ENCODE measurements at places on chromosomes 5 and 9.

GRCh38 chr5:77015938-77016569, 14.2 kb upstream of the AGGF1 start:
- no peak for DNase-seq

DNA sequence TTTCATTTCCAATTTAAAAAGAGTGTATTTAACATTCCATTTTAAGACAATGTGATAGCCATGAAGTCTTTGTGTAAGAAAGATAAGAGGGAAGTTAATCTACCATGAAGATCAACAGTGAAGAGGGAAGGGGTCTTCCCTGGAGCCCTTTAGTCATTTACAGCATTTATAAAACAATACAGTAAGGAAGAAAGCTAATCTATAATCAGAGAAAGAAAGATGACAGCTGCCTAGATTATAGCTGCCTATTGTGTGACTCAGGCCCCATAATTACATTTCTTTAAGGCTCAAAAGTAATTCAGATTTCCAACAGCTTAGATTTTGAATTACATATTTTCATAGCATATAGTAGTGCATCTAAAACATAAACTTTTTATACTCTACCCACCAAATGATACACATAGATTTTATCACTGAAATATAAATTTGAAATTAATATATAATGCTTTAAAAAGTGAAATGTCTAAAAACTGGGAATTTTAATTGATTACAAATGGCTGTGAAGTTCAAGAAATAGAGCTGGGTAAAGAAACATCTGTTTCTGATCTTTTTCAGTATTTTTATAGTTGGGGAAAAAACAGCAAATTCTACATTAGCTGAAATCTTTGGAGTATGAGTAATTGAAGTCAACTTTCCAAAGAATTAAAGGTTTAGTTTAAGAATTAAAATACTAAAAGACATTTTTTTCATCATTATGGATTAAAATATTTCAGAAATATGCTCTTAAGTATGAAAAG, 89.6 kb downstream of the RIC1 start:
- no peak for DNase-seq

DNA sequence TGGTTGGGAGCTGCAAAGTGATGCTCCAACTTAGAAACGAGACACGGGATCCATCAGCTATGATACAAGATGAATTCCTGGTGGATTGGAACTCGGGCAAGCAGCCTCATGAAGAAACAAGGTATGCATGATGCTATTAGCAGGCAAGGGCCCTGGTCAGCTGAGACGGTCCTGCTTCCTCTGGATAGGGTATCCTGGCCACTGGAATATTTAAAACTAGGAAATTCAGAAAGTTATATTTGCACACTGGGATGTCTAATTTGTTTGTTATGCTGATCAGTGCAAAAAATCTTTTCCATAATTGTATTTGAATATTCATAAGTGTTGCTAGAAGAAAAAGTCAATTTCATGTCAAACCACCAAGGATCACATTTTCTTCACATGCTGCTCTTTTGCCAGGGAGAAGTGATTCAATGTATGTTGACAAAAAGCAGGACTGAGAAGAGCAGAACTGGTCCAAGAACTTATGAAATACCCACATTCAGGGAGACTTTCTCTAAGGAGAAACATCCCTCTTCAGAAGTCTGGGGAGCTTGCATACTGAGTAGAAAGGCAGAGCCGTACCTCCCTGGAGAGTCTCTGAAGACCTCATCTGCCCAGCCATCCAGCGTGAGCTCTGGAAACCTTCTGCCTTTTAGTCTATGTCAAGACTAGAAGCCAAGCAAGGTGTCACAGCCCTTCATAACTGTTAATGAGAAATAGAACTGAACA, 6.7 kb upstream of the NXNL2 start:
- DNase-seq = no peak

DNA sequence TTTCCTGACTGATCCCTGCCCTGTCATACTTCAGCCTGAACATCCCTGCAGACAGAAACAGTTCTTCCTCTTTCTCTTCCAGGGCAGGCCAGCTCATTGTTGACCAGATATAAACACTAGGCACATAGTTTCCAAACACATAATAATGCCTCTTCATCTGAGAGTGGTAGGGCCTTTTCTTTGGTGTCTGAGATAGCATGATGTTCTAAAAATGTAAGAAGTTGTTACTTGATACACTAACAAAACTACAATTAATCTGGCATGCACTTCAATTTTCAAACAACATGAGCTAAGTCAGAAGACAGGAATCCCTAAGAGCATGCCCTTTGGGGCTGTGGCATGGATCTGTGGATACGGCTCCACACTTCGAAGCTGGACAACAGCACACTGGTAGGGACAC, 246.6 kb downstream of the SPOCK1 start:
- no peak for DNase-seq

DNA sequence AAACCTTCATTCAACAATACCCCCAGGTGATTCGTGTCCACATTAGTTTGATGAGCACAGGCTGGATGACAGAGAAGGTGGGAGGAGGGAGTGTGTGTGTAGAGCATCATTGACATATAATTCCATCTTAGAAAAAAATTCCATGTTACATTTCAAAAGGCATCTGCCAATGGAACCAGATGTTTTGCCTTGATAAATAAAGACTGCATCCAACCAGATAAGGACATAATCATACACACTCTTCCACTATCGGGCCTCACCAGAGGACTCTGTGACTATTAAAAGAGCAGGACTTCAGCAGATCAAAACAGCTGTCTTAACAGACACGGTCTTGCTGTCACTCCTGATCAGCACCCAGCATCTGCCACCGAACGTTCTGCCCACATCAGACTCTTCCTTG, 96.4 kb upstream of the SPIN1 start:
- DNase-seq = no peak

GRCh38 chr5:15020736-15021135, 149.2 kb upstream of the ANKH start:
- no peak for DNase-seq

GRCh38 chr9:100601216-100601615, 23.3 kb downstream of the CAVIN4 start:
- no peak for DNase-seq

DNA sequence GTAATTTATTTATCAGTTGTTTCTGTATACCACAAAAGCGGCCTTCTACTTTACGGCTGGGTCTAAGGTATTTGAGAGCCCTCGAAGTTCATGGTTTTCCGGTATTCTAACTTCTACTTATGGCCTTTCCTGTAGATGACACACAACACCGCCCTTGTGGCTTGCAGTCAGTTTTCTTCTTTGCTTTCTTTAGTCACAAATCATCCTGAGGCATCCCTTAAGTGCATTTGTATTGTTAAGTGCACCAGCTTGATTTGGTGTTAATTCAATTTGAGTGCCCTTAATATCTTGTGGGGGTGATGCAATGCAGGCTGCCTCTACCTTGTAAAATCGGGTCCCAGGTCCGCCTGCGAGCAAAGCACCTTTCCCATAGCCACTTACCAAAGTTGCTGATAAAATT, 511.9 kb downstream of the CCDC171 start:
- DNase-seq = no peak

GRCh38 chr9:105194234-105194633, 50.2 kb upstream of the SLC44A1 start:
- DNase-seq = no peak

DNA sequence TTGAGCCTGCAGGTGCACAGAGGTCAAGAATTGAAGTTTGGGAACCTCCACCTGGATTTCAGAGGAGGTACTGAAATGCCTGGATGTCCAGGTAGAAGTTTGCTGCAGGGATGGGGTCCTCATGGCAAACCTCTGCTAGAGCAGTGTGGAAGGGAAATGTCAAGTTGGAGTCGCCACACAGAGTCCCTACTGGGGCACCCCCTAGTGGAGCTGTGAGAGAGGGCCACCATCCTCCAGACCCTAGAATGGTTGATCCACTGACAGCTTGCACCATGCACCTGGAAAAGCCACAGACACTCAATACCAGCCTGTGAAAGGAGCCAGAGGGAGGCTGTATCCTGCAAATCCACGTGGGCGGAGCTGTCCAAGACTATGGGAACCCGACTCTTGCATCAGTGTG, 78.0 kb downstream of the GABRA1 start:
- no peak for DNase-seq

- DNase-seq = no peak
These were observed 5.2 kb downstream of the FAT2 start for GRCh38 chr5:151585970-151586369.

DNA sequence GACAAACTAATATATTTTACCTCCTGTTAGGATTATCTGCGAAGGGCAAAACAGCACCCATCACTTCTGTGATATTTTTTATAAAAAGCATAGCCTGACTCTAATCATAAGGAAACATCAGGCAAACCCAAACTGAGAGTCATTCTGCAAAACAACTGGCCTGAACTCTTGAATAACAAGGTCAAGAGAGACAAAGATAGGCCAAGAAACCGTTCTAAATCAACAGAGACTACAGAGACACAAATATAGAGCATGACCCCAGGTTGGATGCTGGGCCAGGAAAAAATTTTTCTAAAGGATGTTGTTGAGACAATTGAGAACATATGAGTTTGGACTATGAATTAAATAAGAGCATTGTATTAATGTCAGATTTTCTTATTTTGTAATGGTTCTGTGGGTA, 384.9 kb downstream of the NFIB start:
- no peak for DNase-seq

GRCh38 chr9:76087976-76088375, 197.5 kb downstream of the PCSK5 start:
- no peak for DNase-seq

- no peak for DNase-seq
These were observed 199.3 kb downstream of the SGCD start for GRCh38 chr5:156526081-156526925.

DNA sequence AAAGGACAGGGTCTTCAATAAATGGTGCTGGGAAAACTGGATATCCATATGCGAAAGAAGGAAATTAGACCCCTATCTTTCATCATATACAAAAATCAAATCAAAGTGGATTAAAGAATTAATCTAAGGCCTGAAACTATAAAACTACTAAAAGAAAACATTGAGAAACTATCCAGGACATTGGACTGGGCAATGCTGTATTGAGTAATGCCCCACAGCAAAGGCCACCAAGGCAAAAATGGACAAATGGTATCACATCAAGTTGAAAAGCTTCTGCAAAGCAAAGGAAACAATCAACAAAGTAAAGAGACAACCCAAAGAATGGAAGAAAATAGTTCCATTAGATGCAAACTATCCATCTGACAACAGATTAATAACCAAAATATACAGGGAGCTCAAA, 72.3 kb downstream of the STRBP start:
- no peak for DNase-seq

- no peak for DNase-seq
These were observed 511.3 kb downstream of the TLR4 start for GRCh38 chr9:118215549-118215948.

DNA sequence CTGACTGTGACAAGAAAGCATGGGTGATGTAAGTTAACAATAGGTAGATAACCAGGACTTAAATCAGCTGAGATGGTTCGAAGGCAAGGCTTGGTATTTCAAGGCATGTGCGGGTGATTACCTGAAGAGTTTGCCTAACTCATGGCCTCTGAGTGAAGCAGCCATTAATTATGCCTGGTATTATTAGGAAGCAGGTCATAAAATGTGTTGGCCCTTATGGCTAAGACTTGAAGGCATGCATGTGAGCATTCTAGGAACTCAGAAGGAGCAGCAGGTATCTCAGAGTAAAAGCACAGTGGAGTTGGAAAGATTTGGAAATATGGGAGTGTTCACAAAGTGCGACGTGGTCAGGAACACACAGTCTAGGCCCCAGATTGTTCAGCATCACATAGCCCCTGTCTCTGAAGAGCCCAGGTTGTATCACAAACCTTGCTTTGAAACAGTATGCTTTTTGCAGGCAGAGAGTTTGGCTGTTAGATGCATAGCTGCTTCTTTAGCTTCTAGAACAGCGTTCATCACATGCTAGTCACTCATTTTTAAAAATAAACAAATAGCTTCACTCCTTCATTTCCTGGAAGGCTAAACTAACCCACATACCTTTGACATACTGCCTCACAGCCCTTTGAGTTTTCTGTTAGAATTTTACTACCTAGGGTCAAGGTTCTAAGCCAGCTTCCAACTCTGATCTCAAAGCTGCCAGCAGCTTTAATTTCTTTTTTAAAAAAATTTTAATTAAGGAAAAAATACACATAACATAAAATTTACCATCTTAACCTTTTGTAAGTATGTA, 2.1 kb downstream of the HEXB start:
- no peak for DNase-seq

GRCh38 chr5:169183576-169183975, 117.4 kb downstream of the SLIT3 start:
- no peak for DNase-seq

DNA sequence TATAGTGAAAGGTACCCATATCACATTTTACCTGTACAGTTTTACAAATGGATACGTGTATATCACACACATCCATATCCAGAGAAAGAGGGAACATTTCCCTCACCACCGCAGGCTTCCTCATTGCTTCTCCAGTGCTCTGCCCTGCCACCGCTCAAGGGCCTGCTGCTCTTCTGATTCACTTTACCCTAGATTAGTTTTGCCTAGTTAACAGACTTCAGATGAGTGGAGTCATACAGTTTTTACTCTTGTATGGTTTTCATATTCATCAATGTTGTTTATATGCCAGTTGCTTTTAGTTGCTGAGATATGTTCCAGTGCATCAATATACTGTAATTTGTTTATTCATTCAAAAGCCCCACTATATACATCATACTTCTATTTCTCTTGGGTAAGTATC, 53.9 kb upstream of the POMT1 start:
- DNase-seq = no peak

GRCh38 chr5:30968971-30969370, 224.5 kb upstream of the CDH6 start:
- DNase-seq = no peak

GRCh38 chr5:177355868-177356168, 1.9 kb upstream of the RGS14 start:
- no peak for DNase-seq

DNA sequence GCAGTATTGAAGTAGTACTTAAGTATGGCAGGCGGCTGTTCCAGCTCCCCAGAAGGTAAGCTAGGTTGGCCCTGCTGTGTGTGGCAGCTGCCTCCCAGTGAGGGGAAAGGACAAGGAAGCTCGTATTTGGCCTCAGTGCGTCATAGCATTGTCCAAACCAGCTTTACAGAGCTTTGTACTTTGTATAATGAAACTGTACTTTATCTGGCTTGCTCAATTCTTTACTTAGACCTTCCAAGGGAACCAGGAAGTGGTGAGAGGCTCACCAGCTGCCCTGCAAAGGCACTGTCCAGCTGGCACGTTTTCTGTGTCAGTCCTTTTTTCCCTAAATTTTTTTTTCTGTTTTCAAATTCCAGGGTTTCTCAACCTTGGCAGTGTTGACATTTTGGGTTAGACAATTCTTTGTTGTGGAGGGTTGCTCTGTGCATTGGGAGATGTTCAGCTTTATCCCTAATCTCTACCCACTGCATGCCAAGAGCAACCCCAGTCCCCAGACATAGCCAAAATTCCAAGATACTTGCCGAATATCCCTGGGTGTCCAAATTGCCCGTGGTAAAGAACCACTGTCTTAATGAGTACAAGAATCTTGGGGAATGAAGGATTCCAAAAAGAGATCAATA, 474.5 kb downstream of the LRRC70 start:
- DNase-seq = no peak

- no peak for DNase-seq
These were observed 485.1 kb downstream of the CSNK1G3 start for GRCh38 chr5:123997064-123997461.

- DNase-seq = no peak
These were observed 4.8 kb upstream of the PITX1 start for GRCh38 chr5:135038813-135039270.
